ENCODE measurements at places on chromosomes 11 and 22. TPM values are rescaled to one million over a fixed set of nuclear protein-coding genes. Genes with fewer than 3 reads are reported as not detected.

Gene GPHA2
- total RNA-seq = not detected

Gene RRP8
- 8.7 TPM for total RNA-seq

Gene PRG3
- total RNA-seq = not detected

Gene UCP3
- 0.38 TPM for total RNA-seq

Gene ADAMTS8
- total RNA-seq = 0.28 TPM

Gene OLFML1
- total RNA-seq = 10.7 TPM

Gene LYVE1
- 1.5 TPM for total RNA-seq

Gene RPL3
- 2,744 TPM for total RNA-seq

Gene ARHGAP20
- 2.3 TPM for total RNA-seq

Gene LMNTD2
- total RNA-seq = 0.85 TPM

Gene LINC01488
- total RNA-seq = not detected

Gene F2
- total RNA-seq = 0.28 TPM

Gene FGF4
- not detected for total RNA-seq

Gene FOLR1
- total RNA-seq = 0.28 TPM

Gene CREBZF
- 26.8 TPM for total RNA-seq

Gene HSPB2
- 0.28 TPM for total RNA-seq

Gene CARNS1
- 0.28 TPM for total RNA-seq

Gene CELSR1
- total RNA-seq = 0.58 TPM

Gene MAP6
- 2.5 TPM for total RNA-seq

Gene MYEOV
- 4.8 TPM for total RNA-seq

Gene SLC5A1
- not detected for total RNA-seq

Gene SCARF2
- total RNA-seq = 21.5 TPM

Gene STX3
- total RNA-seq = 13.8 TPM

Gene CASP1
- total RNA-seq = 14.7 TPM

Gene RAG2
- total RNA-seq = not detected

Gene CD6
- total RNA-seq = not detected

Measured in regular cardiac myocyte (primary cell).